ENCODE measurements at places on chromosomes 5 and 9.
A peak's percentile ranks its signal among the peaks of the same experiment; 100 is the strongest.

DNA sequence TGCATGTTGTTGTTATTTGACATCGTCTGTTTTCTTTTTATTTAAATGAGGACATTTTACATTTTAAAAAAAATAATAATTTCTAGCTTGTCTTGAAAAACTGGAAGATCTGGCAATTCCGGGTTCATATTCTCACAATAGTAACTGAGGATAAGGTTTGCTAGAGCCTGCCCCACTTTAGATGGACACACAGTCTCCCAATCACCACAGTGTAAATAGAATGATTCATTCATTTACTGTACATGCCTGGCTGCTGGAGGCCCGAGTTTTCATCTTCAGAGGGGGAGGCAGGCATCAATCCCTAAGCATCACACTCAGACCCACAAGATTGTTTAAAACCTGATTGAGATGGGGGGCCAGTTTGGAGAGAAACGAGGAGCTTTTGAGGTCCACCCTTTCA is 2039.7 kb upstream of the WWC1 start:
- DNase-seq = no peak

GRCh38 chr5:133669472-133669871 is 57.1 kb upstream of the FSTL4 start:
- DNase-seq = no peak

DNA sequence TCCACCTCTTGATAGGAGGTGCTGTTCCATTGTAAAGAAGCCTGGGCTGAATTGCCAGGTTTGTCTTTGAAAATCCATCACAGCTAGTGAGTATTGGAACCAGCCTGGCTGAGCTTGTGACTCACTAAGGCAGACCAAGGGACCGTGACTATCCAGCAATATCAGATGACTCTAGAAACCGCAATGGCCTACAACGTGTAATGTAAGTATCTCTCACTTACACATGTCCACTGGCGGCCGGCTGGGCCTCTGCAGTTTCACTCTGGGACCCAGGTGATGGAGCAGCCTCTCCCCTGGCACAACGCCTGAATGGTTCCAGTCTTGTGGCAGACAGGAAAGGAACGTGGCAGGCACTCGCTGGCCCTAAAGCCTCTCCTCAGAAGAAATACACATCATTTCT is 3.1 kb upstream of the HRH2 start:
- no peak for DNase-seq

DNA sequence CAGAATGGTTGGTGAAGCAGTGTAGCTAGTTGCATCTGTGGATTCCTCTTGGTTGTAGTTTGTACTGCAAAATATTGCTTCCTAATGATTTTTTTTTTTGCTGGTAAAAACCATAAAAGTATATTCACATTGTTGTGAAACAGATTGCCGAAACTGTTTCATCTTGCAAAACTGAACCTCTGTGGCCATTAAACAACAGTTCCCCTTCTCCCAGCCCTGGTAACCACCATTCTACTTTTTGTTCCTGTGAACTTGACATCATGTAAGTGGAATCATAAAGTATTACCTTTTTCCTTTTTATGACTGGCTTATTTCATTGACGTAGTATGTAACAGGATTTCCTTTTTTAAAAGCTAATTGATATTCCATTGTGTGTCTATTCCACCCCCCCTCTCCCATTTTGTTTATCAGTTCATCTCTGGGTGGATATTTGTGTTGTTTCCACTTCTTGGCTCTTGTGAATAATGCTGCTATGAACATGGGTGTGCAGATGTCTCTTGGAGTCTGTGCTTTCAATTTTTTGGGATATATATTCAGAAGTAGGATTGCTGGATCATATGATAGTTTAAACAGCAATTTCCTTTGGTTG is 11.8 kb downstream of the SUB1 start:
- DNase-seq = peak; percentile 6

- DNase-seq = no peak
Observed at GRCh38 chr5:98768960-98769209, 4.6 kb upstream of the RGMB start.

- no peak for DNase-seq
Observed at GRCh38 chr5:76821136-76821535, 2.3 kb downstream of the F2RL1 start.

- DNase-seq = peak; percentile 65
Observed at GRCh38 chr9:75087289-75087823, 599 bp downstream of the NMRK1 start.

DNA sequence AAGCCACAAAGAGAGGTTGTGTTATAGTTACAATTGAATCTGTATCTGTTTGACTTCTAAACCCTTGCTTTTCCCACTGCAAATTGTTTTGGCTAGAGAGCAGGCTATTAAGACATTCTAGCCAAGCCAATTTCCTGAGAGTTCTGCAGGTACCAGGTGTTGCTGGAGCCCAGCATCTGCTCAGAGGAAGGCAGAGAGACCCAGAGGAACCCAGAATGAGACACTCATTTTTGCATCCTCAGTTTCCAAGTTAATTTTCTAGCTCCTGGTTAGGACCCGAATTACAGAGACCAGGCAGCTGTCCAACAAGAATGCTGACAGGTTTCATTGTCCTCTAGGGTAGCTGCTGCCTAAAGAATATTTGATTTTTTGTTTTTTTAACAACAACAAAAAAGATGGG is 266.2 kb downstream of the TRIM32 start:
- no peak for DNase-seq

DNA sequence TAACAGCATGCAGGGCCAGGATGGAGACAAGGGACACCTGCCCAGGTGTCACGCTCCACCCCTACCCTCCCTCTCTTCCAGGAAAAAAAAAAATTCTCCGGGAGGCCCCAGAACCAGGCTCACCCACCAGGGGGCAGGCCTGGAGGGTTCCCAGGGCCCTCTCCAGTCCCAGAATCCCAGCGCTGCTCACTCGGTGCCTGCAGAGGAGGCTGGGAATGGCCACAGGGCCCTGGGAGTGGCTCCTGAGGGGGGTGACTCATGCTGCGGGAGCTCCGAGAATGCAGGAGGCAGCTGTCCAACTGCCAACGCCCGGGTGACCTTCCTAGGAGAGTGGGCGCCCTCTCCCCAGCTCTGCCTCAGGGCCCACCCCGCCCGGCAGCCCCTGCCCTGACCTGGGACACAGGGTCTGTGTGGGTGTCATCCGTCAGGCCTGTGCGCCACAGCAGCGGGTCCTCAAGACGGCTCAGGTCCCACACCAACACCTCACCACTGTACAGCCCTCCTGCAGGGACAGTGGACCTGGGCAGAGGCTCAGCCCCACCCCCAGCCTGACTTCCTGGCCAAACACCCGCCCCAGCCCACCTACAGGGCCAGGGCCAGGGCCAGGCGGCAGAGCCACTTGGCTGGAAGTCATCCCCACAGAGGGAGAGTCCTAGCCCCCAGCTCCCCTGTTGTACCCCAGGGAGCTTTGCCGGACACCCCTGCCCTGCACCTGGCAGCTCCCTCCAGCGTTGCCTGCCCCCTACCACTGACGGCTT is 21.2 kb downstream of the DYNC2I2 start:
- DNase-seq = peak; percentile 92

GRCh38 chr5:89458332-89458656 is 575.3 kb upstream of the MEF2C start:
- DNase-seq = no peak

- DNase-seq = peak; percentile 89
Observed at GRCh38 chr5:151080613-151081430, at the start of gene TNIP1. Gene TNIP1, minus strand, starts transcription at chr5:151081034. Its CDS starts 15,939 bp downstream, at chr5:151065095.

GRCh38 chr5:10031817-10032216 is 217.9 kb downstream of the ATPSCKMT start:
- no peak for DNase-seq

GRCh38 chr5:22908586-22908985 is 55.4 kb upstream of the CDH12 start:
- peak; percentile 3 for DNase-seq

- DNase-seq = no peak
Observed at GRCh38 chr5:39775797-39776365, 351.1 kb upstream of the DAB2 start.

GRCh38 chr5:94575196-94575595 is 43.2 kb downstream of the KIAA0825 start:
- DNase-seq = no peak

DNA sequence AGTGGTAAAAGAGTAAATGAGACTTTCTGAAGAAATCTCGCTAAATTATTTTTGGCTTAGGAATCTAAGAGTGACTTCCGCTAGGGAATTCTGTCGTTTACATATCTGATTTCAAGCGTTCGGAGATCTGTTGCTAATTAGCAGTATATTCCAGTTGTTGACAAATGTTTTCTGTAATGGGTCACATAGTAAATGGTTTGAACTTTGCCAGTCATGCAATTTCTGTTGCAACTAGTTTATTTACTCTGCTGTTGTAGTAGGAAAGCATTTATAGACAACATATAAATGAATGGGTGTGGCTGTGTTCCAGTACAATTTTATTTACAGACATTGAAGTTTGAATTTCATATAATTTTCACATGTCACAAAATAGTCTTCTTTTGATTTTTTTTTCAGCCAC is 57.4 kb upstream of the JAK2 start:
- peak; percentile 86 for DNase-seq

DNA sequence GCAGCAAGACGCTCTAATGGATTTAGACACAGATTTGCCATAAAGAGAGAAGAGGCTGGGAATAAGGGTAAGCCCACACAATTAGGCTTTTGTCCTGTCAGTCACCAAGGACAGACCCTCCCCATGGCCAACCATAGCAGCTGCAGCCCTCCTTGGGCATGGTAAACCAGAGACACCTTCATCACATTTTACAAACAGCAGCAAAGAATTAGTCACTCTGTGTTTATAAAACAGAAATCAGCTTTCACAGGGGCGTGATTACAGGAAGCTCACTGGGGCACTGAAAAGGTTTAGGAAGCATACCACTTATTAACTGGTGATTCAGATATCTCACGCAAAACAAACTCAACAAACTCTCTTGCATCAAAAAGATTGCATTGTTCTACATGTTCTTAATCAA is 37.3 kb upstream of the ZNF622 start:
- no peak for DNase-seq

DNA sequence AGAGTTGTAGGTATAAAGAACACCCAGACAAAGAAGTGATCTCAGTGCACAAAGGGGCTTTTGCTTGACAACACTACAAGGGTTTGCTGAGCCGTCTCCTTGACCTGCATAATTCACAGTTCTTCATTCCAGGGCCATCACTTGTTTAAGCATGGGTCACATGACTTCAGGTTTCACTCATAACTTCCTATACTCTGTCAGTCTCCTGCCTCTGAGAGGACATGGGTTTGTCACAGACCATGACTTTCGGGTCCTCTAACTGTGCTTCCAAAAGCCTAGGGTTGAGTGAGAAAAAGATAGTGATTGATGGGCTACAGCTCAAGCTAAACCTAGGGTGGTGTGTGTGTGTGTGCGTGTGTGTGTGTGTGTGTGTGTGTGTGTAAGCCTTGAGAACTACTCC is 166.4 kb downstream of the CDH6 start:
- DNase-seq = no peak

DNA sequence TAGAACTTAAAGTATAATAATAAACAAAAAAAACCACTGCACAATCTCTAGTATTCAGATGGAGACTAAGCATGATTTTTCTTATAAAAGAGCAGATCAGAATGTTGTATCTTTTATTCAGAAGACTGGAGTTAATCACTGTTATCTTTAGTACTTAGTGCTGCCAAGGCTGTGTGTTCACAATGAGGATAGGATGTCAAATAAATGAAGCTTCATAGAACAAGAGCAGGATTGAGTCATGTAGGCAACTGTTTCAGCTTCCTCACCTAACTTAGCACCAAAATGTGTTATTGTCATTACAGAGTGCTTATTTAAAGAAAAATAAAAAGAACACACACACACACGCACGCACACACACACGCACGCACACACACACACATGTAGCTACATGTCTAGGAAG is 58.1 kb upstream of the CDKN2B start:
- no peak for DNase-seq

GRCh38 chr9:76989501-76989900 is 30.0 kb upstream of the FOXB2 start:
- no peak for DNase-seq

DNA sequence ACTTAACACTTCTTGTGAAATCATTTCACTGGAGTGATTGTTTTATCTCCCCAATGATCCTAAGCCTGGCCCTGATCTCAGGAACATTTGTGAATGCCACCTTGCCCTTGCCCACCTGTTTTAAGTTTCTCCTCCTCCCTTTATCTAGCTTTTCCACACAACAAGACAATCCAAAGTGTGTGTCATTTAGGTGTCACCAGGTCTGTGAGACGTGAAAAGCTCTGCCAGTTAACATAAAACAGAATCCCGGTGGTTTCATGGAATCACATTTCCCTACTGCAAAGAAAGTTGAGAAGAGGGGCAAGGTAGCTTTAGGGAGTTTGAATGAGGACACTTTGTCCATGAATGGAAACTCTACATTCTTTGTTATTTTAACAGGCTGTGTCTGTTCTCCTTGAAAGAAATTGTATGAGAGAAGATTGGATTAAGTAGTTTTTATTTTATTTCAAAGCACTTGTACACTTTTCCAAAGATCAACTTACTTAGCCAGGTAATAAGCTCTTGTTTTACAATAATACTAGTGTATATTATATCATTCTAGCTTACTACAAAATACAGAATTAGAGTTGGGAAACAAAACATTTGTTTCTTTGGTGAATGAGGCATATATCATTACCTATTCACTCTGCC is 239.0 kb downstream of the ISL1 start:
- DNase-seq = no peak

- DNase-seq = no peak
Observed at GRCh38 chr5:107919361-107919760, 248.6 kb upstream of the EFNA5 start.
